T1000 (cell line): ENCODE measurements at places on chromosomes 12 and 14.

DNA sequence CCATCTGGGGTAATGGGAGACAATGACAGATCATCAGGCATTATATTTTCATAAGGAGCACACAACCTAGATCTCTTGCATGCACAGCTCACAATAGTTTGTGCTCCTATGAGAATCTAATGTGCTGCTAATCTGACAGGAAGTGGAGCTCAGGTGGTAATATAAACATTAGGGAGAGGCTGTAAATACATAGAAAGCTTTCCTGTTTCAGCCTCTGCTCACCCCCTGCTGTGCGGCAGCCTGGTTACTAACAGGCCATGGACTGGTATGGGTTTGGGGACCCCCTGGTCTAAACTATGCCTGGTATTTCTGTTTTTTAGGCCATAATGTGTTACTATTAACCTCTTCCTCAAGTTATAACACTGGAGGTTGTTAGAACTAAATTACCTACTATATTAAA is 1373.7 kb downstream of the LRFN5 start:
- DNase-seq: no peak

- DNase-seq: no peak
Measured at GRCh38 chr12:95096852-95097251, 23.4 kb upstream of the NR2C1 start.

- DNase-seq: no peak
Measured at GRCh38 chr12:68279227-68280054, 26.0 kb upstream of the IL22 start.

DNA sequence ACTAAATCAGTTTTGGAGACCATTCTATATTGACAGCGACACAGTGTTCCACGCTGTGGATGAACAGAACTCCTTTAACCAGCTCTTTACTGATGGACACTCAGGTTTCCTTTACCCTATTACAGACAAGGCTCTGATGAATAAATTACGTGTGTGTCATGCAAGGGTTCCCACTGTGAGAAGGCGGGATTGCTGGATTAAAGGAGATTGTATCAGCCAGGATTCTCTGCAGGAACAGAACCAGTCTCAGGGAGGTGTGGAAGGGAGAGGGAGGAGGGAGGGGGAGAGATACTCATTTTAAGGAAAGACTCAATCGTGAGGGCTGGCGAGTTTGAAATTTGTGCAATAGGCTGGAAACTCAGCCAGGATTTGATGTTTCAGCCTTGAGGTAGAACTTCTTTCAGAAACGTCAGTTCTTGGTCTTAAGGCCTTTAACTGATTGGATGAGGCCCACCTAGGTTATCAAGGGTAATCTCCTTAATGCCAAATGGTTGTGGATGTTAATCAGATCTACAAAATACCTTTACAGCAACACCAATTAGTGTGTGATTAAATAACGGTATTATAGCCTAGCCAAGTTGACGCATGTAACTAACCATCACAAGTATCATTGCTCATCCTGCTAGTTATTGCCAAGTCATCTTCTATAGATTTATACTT is 104.0 kb downstream of the GCH1 start:
- DNase-seq: no peak

DNA sequence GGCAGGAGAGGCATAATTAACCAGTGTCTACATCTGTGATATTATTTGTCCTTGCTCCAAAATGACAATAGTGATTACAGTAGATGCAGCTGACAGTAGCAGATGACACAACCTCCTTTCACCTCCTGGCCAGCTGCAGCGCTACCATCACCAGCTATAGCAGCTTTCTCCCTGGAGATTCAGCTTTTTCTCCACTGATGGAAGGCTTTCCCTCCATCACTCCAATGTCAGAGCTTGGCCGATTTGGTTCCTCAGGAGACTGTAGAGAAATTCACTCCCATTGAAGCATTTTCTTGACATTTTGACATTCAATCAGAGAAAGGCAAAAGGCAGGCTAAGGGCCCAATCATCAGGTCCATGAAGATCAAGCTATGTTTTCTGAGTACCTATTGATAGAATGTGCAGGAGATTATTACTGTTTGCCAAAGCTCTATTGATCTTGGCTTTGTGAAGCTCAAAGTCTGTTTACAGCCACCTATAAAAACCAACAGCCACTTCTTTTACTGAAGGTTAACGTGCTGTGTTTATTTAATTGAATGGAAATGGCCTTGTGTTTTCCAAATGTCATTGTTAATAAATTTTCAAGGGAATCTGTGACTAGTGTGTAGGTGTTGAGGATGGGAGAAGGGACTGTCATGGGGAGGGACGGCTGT is 785.1 kb downstream of the DIO2 start:
- DNase-seq: no peak

GRCh38 chr12:32501835-32502333 is 102.5 kb downstream of the FGD4 start:
- no peak for DNase-seq

- DNase-seq: no peak
Measured at GRCh38 chr12:27953817-27954216, 18.7 kb downstream of the PTHLH start.

DNA sequence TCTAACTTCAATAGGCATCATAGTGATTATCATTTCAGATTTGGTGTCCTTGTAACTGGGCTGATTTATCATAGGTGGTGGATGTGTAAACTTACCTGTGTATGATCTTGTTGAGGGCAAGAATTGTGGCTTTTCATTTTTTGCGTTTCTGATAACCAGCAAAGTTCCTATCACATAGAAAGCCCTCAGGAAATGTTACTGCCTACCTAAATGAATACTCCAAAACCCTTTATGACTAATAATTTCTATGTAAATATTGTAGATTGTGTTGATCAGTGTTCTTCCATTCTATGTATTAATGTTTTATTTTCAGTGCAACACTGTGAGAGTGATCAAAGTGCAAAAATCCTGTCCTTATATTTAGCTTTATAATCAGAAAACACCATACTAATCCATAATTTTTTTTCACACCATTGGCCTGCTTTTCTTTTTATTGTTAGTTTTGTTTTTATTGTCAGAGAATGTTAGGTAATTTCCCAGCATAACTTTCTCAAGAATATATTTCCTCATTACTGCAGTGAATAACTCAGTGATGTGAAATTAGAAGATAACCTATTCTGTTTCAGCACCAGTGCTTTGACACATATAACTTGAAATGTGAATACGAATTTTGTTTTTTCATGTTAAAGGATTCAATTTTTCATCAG is 94.1 kb downstream of the GPHN start:
- no peak for DNase-seq

- DNase-seq: no peak
Measured at GRCh38 chr12:166425-167075, 47.4 kb downstream of the SLC6A12 start.

DNA sequence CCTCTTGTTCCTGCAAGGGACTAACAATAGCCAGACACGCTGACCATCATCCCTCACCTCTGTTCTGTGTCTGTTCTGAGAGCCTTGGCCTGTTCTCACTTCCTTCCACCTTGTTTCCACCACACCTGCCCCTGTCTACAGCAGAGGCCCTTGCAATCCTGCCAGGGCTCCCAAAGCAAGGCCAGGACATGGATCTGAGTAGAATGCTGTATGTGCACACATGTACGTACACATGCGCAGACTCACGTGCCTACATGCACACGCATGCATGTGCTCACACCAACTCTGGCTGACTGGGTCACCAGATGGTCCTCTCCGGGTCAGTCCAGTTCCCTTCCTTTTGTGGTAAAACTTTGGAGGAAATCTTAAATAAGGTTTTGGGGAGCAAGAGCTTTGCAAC is 133.0 kb upstream of the C14orf180 start:
- DNase-seq: no peak

DNA sequence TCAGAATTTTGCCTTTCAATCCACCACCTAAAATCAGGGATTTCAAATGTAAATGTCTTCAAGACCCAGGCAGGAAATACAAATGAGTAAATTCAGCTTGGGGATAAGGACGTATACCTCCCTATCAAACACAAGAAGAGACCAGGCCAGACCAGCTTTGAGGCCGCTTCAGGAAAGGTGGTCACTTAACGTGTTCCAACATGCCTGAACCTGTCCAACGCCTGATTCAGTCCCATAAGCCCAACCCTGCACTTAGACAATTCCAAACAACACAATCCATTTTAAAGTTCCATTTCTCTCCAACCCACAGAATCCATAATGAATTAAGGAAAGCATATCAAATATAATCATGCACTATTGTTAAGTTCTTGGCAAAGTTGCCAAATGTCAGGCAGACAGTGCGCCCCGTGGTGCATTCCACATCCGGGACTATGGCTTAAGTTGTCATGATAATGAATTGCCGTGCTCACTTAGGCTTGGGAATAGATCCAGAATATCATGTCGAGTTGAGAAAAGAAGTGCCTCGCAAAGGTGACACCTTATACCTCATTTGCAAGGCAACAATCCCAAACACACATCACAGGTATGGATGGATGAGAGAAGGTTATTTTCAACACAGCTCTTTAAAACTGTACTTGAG is 35.5 kb downstream of the CCDC60 start:
- no peak for DNase-seq

DNA sequence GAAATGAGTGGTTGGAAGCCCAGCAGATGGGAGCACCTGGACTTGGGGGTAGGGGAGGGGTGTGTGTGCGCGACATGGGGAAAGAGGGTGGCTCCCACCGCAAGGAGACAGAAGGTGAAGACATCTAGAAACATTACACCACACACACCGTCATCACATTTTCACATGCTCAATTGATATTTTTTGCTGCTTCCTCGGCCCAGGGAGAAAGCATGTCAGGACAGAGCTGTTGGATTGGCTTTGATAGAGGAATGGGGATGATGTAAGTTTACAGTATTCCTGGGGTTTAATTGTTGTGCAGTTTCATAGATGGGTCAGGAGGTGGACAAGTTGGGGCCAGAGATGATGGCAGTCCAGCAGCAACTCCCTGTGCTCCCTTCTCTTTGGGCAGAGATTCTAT is 9.2 kb downstream of the GABARAPL1 start:
- no peak for DNase-seq

DNA sequence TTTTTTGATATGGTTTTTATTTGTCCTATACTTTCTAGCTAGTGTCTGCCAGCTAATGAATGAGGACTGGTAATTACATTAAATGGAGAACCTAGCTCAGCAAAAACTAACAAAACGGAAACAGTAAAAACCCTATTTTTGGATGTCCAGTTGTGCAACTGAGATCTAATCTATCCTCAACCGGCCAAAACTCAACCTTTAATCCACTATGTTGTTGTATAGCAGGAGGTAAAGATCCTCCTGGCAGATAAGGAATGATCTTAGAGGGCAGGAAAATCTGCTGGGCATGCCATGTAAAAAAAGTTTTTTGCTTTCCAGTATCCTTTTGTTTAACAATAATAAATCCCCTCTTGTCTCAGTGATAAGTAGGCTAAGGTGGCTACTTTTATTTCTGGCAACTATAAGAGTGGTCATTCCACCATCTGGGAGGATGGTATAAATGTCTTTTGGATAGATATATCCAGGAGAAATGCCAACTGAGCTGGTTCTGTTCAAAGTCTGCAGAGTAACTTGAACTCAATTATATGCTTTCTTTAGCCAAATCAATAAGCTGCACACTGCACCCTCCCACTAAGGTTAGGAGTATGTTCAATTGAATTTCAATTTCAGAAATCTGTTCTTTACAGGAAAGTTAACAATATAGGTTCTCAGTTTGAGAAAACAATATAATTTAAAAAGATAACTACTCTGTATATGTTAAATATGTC is 40.1 kb downstream of the WASHC3 start:
- no peak for DNase-seq

DNA sequence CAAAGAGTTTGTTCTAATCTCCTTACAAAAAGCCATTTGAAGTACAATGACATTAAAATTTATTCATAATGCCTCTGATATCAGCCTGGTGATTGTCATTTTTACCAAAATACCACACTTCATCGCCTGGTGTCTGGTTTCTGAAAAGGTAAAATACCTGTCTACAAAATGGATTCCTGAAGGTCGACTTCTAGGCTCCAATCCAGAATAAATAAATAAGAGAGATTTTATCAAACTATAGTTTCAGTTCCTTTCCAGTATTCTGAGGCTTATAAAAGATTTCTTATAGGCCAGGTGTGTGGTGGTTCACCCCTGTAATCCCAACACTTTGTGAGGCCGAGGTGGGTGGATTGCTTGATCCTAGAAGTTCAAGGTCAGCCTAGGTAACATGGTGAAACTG is 340.7 kb downstream of the SLC16A7 start:
- DNase-seq: no peak

DNA sequence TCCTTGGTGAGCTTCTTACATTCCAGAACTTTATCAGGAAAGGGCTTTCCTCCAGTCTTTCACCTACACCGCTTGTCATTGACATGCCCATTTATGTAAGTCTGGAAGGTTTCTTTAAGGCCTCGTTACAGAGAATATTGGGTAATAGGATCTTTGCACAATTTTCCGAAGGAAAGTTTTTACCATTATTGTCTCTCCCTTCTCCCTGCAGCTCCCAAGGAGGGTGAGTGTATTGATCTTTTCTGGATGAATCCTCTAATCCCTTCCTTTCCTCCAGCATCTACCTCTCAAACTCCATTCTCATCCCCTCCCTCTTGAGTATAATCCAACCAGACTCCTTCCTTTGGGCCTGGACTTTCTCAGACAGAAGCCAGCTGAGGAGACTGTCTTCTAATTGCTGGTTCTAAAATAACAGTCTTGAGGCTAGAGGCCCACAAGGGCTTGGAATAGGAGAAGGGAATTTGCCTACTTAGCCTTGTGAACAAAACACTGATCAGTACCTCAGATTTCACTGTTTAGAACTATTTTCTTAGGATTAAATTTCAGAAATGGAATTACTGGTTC is 21.8 kb downstream of the WNK1 start:
- no peak for DNase-seq

DNA sequence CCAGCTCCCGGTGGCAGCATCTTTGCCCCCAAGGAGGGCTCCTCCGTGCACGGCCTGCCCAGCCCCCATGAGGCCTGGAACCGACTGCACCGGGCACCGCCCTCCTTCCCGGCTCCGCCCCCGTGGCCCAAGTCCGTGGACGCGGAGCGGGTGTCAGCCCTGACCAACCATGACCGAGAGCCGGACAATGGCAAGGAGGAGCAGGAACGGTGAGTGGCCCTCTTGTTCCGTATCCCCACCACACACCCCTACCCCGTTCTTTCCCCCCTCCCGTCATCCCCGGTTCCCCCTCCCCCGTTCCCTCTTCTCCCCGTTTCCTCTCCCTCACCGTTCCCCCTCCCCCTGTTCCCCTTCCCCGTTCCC is 28.3 kb downstream of the LRCOL1 start:
- no peak for DNase-seq

DNA sequence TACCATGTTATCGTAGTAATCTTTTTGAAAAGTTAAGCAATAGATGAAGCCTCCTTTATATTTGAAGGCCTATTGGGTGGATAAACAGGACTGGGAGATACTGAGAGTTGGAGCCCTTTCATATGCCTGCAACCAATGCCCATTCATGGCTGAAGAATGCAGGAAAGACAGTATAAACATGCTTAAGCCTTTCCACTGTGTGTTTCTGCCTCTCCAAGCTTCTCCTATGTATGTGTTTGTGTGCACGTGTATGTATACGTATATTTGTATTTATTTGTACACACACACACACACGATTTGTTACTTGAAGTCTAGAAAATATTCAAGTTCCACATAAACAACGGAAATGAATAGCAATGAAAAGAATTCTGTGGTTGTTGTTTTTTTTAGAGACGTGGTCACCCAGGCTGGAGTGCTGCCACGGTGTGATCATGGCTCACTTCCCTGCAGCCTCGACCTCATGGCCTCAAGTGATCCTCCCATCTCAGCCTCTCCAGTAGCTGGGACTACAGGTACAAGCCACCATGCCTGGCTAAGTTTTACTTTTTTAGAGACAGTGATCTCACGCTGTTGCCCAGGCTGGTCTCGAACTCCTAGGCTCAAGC is 1453.5 kb downstream of the AACS start:
- DNase-seq: no peak

- no peak for DNase-seq
Measured at GRCh38 chr12:42002563-42002962, 142.1 kb downstream of the GXYLT1 start.

- DNase-seq: no peak
Measured at GRCh38 chr14:73125169-73125588, 11.1 kb upstream of the PSEN1 start.
